SJSA1 (cell line): ENCODE measurements at places on chromosomes 4 and X. TPM values are rescaled to one million over a fixed set of nuclear protein-coding genes. Genes with fewer than 3 reads are reported as not detected.

The DACH2 gene
- not detected in 2 replicates for total RNA-seq

DNA sequence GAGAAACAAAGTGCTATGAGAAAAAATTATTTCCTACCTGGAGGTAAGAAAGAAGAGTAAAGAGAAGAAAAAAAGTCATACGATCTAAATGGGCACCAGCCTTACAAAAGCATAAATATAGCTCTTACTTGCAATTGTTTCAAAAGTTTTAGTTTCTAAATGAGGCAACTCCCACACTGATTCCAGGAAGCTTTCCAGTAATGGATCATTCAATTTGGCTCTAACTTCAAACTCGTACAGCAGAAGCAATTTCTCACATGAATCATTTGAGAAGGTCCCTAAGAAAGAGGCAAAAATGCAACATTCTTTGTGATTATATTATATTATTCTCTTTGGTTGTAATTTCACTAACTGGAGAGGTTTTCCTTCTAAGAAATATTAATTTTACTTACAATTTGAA is 109.9 kb downstream of the DLG3 start:
- peaks cover 2% of the 10 kb centered on the region; the same call in 1 of the 2 replicates for H3K36me3 ChIP-seq
- DNase-seq: no peak
- H3K27me3 ChIP-seq: no peaks in the 10 kb centered on the region

GRCh38 chrX:46376246-46376885 is 168.9 kb downstream of the ZNF674 start:
- DNase-seq: peak; percentile 56
- H3K27ac ChIP-seq: no peak overlapping the region
- H3K36me3 ChIP-seq: no peaks in the 10 kb centered on the region

DNA sequence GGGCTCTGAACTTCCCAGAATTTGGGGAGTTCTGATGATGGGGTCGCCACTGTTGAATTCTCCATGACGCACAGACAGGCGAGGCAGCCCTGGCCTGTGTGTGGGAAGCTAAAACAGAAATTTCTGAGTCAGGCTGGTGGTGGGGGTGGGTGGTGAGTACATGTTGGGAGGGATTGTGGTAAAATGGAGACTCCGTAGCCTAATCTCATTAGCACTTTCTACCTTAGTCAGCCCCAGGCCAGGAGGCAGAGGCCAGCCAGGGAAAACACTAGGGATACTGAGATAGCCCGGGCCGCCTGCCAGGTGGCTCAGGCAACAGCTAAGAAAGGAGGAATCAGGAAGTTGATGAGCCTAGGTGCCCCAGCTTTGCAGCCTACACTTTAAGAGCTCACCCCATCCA is 39.3 kb upstream of the NHSL2 start:
- DNase-seq: no peak
- H3K4me1 ChIP-seq: no peaks in the 10 kb centered on the region
- no peaks in the 10 kb centered on the region for H3K27me3 ChIP-seq
- no peak overlapping the region for H3K4me3 ChIP-seq
- H3K36me3 ChIP-seq: no peaks in the 10 kb centered on the region

DNA sequence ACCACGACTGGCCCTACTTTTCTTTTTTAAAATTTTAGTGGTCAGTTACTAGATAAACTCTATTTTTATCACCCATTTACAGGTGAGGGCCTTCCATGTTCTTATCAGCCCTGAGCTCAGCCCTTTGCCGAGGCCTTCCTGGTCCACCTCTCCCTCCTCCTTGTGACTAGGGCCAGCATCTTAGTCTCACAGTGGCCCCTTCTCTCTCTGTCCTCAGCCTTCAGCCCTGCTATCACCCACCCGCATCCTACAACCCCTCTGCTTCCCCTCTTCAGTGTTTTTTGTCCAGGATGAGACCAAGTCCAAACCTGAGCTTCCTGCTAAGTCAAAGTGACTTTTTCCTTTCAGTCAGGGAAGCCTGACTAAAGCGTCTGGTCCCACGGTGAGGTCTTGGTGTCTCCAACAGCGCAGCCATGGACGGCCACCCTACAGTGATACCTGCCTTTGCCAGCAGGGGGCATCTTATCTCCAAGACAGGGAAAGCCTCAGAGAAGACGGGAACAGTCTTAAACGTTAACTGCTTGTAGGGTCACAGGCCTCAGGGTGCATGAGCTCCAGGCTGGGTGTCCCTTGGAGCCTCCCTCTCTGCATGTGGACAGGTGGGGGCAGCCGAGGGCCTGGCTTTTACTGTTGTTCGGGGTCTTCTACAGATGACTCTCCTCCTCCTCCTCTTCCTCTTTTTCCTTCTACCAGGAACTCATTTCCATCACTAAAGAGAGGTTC is 11.7 kb upstream of the GAGE10 start:
- no peaks in the 10 kb centered on the region for H3K27me3 ChIP-seq
- no peak overlapping the region for H3K4me3 ChIP-seq
- H3K36me3 ChIP-seq: no peaks in the 10 kb centered on the region
- peak; percentile 25 for DNase-seq
